ENCODE measurements at places on chromosomes 5 and 9.

GRCh38 chr5:129001841-129002526 is 36.7 kb downstream of the SLC27A6 start:
- DNase-seq = no peak

GRCh38 chr5:151892393-151892792 is 32.3 kb downstream of the GLRA1 start:
- DNase-seq = no peak

- DNase-seq = no peak
These were observed 86.7 kb upstream of the AGXT2 start for GRCh38 chr5:35134278-35135030.

DNA sequence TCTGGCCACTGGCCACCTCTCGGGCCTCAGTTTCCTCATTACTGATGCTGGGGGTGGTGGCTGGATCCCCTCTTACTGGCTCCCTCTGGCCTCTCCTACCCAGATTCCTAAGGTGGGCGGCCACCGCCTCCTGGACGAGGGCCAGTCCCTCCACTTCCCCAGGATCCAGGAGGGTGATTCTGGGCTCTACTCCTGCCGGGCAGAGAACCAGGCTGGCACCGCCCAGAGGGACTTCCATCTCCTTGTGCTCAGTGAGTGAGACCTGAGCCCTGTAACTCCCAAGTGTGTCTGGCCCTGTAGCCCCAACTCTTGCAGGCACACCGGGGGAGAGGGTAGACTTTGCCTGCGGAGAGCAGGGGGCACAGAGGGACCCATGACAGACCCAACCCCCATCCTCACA is 83.3 kb downstream of the HMCN2 start:
- DNase-seq = no peak

DNA sequence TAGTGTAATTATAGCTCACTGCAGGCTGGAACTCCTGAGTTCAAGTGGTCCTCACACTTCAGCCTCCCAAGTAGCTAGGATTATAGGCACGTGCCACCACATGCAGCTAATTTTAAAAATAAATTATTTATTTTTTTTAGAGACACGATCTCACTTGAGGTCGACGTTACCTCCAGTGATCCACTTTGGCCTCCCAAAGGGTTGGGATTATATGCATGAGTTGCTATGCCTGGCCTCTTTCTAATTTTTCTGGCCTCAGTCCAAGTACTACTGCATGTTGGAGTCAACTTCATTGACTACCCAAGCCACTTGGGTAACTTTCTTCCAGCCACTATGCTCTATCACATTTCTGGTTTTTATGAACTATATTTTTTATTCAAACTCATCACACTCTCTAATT is 148.3 kb downstream of the EFNA5 start:
- no peak for DNase-seq

GRCh38 chr5:31692561-31693221 is 53.8 kb downstream of the PDZD2 start:
- no peak for DNase-seq

GRCh38 chr5:177302354-177303110 is 987 bp downstream of the RAB24 start:
- no peak for DNase-seq

- DNase-seq = no peak
These were observed 311.6 kb downstream of the MSX2 start for GRCh38 chr5:175035882-175036533.

DNA sequence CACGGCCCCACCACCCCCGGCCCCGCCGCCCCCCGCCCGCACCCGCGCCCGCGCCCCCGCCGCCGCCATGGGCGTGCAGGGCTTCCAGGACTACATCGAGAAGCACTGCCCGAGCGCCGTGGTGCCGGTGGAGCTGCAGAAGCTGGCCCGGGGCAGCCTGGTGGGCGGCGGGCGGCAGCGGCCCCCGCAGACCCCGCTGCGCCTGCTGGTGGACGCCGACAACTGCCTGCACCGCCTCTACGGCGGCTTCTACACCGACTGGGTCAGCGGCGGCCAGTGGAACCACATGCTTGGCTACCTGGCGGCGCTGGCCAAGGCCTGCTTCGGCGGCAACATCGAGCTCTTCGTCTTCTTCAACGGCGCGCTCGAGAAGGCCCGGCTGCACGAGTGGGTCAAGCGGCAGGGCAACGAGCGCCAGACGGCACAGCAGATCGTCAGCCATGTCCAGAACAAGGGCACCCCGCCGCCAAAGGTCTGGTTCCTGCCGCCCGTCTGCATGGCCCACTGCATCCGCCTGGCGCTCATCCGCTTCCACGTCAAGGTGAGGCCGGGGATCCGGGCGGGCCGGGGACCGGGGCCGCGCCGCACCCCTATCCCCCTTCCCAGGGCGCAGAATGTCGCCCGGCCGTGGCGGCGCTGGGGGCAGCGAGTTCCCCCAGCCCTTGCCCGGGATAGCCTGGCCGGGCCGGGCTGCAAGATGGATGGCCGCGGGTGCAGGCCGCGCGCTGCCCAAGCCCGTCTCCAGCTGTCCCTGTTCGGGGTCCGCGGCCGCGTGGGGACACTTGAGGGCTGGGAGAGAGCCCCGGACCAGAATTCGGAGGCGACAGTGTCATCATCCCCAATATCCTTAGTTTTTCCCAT is 594 bp downstream of the FAM120A start:
- DNase-seq = peak; percentile 32

DNA sequence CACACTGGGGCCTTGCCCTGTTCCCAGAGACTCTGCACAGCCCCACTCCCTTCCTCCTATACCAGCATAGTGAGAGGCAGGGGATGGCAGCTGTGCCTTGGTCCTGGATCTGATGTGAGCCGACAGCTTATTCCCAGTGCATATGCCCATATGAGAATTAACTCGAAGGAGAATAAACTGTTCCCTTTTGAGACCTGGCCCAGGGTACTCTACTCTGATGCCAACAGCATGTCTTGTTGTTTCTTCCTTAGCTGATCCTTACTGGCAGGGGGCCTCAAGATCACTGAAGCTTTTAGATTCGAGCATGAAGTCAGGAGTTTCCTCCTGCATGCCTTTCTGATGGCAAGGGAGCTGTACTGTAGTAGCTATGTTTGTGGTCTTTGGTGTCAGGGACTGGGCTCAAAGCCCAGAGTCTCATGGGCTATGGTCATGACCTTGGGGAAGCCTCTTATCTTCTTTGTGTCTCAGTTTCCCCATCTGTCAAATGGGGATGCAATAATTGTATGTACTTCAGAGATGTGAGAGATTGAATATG is 57.1 kb downstream of the DOCK2 start:
- no peak for DNase-seq

GRCh38 chr9:107348836-107349235 is 65.8 kb downstream of the RAD23B start:
- DNase-seq = no peak

DNA sequence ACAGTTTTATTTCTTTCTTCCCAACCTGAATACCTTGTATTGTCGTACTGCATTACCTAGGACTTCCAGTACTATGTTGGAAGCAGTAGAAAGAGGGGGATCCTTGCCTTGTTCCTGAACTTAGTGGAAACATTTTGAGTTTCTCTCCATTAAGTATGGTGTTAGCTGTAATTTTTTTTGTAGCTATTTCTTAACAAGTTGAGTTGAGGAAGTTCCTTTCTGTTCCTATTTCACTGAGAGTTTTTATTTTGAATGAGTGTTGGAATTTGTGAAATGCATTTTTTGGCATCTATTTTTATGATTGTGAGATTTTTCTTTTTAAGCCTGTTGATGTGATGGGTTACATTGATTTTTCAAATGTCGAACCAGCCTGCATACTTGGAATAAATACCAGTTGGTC is 49.0 kb downstream of the FSD1L start:
- no peak for DNase-seq
